ENCODE measurements at places on chromosomes 2 and 18.
A peak's percentile ranks its signal among the peaks of the same experiment; 100 is the strongest.

GRCh38 chr18:2818281-2818680, 28.5 kb upstream of the EMILIN2 start:
- no peak for DNase-seq

DNA sequence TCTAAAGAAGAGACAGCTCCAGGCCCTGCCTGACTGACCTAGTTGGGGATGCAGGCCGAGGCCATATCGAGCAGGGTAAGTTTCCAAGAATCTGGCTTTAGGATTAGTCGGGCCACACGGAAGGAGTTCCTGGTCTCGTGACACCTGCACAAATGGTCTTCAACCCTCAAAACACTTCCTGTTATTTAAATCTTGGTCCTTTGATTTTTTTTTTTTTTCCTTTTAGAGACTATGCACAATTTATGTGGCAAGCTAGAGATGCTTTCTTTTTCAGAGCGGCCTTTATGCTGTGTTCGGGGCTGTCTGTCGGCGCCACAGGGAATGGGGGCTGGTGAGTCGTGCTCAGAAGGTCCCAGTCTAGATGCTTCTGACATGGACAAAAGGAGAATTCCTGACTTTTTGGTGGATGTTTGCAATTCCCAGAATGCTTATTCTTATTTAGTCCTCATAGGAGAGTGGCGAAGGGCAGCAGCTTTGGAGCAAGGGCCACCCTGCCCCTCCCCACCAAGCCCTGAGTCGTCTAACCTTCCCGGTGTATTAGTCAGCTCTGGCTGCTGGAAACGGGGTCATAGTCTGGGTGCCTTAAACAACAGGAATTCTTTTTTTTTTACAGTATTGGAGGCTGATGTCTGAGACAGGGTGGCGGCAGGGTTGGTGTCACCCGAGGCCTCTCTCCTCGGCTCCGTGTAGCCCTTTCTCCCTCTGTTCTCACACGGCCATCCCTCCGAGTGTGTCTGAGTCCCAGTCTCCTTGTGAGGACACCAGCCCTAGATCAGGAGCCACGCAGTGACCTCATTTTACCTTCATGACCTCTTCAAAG, 27.4 kb downstream of the HPCAL1 start:
- no peak for DNase-seq

GRCh38 chr18:49018554-49019445, 68.0 kb upstream of the SMAD7 start:
- DNase-seq = no peak

GRCh38 chr2:212906620-212907019, 244.8 kb downstream of the IKZF2 start:
- DNase-seq = no peak

GRCh38 chr2:206388698-206389097, 54.6 kb upstream of the ADAM23 start:
- no peak for DNase-seq

GRCh38 chr18:45277908-45278307, 337.4 kb upstream of the SLC14A2 start:
- DNase-seq = no peak

- no peak for DNase-seq
Observed at GRCh38 chr2:47075361-47076125, 79.6 kb downstream of the STPG4 start.

GRCh38 chr2:148209603-148210002, 188.7 kb downstream of the MBD5 start:
- no peak for DNase-seq

DNA sequence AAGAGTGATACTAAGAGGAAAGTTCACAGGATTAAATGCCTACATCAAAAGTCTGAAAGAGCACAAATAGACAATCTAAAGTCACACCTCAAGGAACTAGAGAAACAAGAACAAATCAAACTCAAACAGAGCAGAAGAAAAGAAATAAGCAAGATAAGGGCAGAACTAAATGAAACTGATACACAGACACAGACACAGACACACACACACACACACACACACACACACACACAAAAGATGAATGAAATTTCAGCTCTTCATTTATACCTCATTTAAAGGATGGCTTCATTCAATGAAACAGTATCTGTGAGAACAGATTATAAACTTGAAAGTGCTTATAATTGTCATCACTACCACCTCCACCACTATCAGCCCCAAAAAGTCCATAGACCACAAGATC, 428.9 kb downstream of the MBD2 start:
- no peak for DNase-seq

GRCh38 chr2:10232096-10232815, 70.4 kb upstream of the HPCAL1 start:
- no peak for DNase-seq

GRCh38 chr2:101771227-101771902, 73.9 kb downstream of the MAP4K4 start:
- DNase-seq = no peak

DNA sequence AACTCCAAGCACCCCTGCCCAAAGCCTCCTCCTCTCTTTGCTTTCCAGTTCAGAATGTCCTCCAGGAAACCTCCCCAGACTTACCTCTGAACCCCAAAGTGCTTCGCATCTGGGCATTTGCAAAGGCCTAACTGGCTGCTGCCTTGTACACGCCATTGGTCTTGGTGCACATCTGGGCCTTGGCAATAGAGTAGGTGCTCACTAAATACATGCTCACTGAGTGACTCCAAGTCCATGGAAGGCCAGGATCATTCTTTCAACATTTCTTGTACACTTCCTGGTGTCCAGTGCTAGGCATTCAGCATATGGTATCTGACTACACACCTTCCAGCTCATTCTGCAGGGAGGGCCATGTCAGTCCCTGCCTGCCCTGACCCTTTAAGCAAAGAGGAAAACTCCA, 28.4 kb downstream of the MRPL35 start:
- DNase-seq = no peak

DNA sequence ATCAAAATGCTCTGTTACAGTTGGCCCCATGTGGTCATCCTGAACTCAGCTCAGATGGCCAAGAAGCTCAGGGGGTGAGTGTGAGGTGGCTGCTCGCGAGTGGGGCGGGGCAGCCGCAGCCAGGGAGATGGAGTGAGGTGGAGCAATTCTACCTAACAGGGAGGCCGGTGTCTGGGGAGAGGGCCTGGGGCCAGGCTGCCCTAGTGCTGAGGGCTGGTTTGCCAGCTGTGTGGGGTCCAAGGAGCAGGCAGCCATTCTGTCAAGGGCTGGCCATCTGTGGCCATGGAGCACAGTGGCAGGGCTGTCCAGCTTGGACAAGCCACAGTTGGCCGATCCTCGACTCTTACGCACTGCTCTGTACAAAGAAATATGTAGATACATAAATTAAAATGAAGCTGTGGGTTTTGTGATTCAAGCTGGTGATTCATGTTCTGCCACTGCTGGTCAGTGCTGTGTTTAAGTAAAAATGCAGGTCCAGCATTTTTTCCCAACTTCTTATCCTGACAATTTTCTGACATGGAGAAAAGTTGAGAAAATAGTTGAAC, 82.1 kb downstream of the HS6ST1 start:
- DNase-seq = no peak

- DNase-seq = no peak
Observed at GRCh38 chr2:36173760-36174404, 181.7 kb upstream of the CRIM1 start.

DNA sequence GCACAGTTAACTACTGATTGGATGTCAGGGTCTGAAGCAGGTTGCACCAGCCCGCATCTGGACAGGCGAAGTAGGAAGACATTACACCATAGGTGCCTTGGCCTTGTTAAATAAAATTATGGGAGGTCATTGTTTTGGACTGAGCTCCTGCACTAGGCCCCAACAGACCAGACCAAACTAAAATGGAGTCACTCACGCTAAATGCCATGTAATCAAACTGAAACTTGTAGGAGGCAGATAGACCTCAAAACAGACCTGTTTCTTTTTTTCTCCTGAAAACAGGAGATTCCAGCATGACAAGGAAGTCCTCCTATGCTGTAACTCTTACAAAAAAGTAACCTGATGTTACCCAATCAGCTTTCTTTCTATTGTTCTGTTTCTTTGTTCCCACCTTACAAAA, 15.5 kb upstream of the NFU1 start:
- no peak for DNase-seq

DNA sequence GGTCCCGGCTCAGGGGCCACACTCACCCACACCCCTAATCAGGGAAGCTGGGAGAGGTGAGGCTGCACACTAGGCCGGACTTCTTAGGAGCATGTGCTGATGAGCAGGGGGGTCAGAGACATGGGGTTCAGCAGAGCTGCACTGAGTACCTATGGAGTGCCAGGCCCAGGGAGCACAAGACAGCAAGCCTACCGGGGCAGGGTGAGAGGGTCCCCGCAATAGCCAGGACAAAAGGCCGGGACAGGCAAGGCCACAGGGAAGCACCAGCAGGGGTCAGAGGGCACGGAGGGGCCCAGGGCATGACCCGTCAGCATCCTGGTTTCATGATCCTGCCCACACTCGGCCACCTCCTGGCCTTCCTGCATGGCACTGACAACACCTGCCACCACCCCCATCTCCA, 73.5 kb downstream of the TNS1 start:
- no peak for DNase-seq

DNA sequence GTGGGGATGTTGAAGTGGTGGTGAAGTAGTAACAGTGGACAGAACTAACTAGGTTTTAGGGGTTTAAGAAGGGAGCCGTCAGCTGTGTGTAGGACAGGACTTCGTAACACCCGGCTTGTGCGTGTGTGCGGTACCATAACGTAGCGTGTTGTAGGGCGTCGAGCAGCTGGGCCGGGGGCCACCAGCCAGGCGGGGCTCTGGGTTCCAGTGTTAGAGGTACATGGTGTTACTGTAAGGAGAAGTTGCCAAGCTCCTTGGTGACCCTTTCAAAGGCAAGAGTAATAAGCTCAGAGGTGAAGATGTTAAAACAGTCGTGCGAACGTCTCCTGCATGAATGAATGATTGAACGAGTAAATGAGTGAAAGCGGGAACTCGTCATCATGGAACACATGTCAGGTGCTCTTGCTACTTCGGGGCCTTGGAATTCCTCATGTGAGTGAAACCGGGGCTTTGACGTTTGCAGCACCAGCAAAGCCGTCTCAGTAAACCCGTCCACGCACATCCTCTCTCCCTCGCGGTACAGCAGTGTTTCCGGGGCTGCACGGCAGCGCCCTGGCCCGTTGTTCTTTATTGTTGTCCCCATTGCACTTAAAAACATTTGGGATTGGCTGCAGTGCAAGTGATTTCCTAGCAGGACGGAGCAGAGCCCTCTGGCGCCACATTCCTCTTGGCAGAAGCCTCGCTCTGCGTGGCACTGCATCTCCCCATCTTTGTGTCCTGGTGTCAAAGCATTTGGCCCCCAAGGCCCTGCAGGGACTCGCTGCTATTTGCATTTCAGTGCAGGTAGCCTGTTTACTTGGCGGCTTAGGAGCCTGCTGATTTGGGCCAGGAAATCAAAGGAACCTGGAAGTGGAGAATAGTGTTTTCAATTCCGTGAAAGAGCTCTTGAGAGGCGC, 115.0 kb downstream of the GBX2 start:
- no peak for DNase-seq

GRCh38 chr2:14364471-14364870, 268.0 kb upstream of the LRATD1 start:
- no peak for DNase-seq

DNA sequence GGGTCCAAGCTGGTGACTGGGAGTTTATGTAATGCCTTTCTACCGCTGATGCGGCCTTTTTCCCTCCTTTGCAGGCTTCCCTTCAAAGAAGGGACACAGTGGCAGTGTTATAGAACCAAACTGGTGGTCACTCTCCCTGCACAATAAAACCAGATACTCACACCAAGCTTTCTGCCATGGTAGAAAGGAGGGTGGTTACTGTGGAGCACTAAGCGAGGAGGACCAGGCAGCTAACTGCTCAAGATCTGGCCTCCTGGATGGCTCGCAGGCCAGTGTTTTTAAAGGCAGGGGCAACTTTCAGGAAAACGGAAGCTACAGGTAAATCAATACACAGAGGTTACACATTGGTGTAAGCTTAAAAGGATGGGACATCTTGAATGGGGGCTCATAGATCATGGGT, 89.4 kb downstream of the BIN1 start:
- no peak for DNase-seq

DNA sequence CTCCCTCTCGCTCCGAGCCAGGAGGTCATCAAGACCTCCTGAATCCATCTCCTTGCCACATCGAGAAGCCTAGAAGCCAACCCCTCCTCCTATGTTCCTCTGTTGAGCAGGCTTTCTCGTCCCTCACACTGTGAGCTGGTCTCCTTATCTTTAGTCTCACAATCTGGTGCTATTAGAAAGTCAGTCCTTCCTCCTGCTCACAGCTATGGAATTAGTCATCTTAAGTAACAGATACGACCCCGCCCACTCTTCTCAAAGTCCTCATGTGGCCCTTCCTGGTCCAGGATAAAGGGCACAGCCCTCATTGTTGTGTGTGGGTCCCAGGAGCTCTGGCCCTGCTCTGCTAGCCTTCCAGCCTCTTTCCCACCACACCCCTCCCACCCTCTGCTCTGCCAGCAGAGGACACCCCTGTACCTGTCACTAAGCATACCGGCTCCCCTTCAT, 41.4 kb upstream of the TRIB2 start:
- no peak for DNase-seq

- no peak for DNase-seq
Observed at GRCh38 chr2:203787979-203788378, 79.6 kb upstream of the CTLA4 start.

GRCh38 chr2:134670955-134671354, 47.8 kb downstream of the TMEM163 start:
- DNase-seq = no peak

DNA sequence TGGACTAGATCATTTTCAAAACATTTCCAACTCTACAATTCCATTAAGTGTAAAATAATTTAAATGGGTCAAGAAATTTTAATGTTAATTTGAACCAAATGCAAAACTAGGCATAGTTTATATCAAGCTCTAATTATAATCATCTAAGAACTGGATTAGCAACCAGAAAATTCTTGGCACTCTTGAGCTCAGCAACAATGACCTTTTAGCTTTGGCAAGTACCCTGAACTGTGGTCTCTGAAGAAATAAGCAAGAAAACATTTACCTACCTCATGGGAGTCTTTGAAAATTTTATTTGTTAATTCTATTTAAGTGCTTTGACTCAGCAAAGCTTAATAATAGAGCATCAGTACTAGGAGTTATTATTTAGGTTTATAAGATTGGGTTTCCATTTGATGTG, 313.2 kb downstream of the SATB2 start:
- DNase-seq = no peak

GRCh38 chr2:237072067-237072931, 13.4 kb upstream of the COPS8 start:
- peak; percentile 84 for DNase-seq

DNA sequence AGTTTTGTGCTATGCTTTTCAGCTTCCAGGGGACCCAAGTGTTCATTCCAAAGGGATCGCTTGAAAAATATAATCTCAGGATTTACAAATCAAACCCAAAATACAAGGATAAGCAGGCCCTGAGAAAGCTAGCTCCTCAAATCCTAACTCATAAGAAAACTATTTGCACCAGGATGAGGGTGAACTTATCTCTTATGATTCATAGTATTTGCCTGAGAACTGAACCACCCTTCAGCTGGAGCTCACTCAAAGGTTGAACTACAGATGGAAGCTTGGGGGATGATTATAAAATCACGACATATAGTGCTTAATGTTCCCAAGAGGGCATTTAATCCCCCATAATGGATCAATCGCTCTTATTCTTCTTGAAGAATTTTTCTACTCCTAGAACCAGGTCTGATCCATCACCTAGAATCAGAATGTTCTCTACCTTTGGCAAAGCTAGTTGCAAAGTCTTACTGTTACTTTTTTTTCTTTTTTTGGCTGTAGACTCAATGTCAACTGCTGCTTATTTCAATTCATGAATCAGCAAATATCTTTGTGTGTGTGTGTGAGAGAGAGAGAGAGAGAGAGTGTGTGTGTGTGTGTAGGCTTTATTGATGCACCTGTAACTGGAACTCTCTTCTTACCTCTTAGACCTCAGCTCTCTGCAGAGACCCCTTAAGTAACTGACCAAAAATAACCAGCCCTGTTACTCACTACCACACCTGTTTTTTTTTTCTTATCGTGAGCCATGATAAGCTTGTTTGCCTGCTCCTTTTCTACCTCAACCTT, 44.8 kb downstream of the ARL4C start:
- DNase-seq = no peak
